T-helper 2 cell (primary cell): ENCODE measurements at places on chromosomes 1 and 21.
A peak's percentile ranks its signal among the peaks of the same experiment; 100 is the strongest.

- DNase-seq: no peak
These were observed 38.8 kb upstream of the STMN1 start for GRCh38 chr1:25944986-25945385.

- no peak for DNase-seq
These were observed 27.8 kb upstream of the SUMO3 start for GRCh38 chr21:44845418-44846223.

DNA sequence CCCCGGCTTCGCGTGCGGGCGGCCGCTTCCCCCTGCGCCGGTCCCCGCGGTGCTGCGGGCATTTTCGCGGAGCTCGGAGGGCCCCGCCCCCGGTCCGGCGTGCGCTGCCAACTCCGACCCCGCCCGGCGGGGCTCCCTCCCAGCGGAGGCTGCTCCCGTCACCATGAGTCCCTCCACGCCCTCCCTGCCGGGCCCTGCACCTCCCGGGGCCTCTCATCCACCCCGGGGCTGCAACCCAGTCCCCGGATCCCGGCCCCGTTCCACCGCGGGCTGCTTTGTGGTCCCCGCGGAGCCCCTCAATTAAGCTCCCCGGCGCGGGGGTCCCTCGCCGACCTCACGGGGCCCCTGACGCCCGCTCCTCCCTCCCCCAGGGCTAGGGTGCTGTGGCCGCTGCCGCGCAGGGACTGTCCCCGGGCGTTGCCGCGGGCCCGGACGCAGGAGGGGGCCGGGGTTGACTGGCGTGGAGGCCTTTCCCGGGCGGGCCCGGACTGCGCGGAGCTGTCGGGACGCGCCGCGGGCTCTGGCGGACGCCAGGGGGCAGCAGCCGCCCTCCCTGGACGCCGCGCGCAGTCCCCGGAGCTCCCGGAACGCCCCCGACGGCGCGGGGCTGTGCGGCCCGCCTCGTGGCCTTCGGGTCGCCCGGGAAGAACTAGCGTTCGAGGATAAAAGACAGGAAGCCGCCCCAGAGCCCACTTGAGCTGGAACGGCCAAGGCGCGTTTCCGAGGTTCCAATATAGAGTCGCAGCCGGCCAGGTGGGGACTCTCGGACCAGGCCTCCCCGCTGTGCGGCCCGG is 159.2 kb downstream of the RUNX1 start:
- peak; percentile 53 for DNase-seq

GRCh38 chr1:161849518-161849917 is 83.4 kb downstream of the ATF6 start:
- no peak for DNase-seq

GRCh38 chr1:106975944-106976343 is 80.5 kb upstream of the PRMT6 start:
- no peak for DNase-seq

DNA sequence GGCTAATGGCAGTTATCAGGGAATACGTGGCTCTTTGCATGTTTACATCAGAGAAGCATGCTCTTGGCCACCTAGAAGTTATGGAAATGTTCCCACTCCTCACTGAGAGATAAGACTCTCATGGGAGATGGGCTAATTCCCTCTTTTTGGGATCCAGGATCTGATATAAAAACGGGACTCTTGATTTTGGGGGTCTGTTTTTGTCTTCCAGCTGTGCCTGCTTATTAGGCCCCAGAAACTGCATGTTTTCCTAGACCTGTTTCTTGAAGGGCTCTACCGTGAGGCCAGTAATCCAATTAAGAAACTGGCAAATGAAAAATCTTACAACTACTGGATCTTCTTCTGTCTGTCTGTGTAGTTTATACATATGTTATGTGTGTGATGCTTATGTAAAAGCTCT is 47.0 kb upstream of the PTCH2 start:
- DNase-seq: no peak

DNA sequence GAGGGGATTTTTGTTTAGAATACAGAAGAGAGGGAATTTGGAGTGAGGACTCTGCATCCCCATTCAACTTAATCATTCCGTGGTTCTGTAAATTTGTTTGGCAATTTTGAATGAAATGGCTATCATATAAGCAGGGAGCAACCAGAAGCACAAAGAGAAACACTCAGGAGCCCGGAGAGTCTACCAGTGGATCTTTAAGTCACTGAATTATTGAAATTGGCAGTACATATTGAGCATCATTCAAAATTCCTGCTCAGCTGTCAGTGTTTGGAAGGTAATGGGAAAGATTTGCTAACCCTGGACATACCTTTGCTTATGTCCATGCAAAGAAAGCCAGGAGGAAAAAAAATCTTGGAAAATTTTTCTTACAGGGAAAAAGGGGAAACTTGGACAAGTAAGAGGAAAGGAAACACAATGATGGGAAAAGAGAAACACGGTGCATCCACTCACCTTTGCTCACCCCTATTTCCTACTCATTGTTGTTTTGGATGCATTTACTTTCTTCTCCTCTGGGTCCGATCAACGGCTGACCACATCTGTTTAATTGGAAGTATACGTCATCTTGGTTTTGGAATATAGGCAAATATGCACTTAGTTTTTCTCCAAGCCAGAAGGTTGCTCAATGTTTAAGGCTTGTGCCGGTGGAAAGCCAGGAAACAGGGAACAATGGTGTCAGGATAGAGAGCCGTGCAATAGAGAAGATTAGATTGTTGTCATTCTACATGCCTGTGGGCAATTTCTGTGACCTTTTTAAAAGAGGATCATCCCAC is 243.0 kb upstream of the LYPLAL1 start:
- DNase-seq: no peak

DNA sequence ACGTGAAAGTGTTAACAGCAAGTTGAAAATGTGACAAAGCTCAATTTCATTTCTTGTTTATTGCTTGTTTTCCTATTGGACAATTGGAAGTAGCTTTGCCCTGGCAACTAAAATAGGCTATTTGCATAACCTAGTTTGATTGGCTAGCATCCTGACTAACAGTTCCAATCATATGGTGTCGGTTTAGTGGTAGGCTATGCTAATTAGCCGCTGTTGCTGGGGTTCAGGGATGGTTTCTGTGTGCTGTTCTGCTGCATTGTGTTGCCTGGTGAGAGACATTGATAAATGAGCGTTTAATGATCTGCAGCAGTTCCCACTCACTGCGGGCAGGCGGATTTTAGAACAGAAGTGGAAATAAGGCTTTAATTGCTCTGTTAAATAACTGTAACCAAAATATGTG is 68.5 kb downstream of the DYRK1A start:
- peak; percentile 66 for DNase-seq

DNA sequence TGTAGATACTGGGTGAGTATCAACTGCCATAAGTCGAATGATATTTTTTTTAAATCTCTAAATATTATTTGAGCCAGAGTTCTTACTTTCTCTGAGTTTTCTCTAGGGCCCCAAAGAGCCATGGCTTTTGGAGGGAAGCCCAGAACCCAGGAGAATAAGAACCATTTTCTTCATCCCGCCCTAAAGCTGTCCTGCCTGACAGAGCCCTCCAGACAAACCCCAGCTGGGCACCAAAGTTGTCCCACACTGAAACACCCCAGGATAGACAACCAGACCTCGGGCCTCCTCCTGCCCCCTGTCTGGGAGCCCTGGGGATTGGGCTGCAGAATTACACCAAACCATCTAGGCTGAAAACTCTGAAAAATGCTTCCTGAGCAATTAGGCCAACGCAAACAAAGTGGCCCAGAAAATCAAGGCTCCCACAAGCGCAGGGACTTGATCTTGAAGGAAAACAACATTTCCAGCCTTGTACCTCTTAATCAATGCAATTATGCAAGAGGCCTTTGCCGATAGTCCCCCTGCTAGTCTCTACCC is 113.1 kb downstream of the RRAGC start:
- DNase-seq: no peak

DNA sequence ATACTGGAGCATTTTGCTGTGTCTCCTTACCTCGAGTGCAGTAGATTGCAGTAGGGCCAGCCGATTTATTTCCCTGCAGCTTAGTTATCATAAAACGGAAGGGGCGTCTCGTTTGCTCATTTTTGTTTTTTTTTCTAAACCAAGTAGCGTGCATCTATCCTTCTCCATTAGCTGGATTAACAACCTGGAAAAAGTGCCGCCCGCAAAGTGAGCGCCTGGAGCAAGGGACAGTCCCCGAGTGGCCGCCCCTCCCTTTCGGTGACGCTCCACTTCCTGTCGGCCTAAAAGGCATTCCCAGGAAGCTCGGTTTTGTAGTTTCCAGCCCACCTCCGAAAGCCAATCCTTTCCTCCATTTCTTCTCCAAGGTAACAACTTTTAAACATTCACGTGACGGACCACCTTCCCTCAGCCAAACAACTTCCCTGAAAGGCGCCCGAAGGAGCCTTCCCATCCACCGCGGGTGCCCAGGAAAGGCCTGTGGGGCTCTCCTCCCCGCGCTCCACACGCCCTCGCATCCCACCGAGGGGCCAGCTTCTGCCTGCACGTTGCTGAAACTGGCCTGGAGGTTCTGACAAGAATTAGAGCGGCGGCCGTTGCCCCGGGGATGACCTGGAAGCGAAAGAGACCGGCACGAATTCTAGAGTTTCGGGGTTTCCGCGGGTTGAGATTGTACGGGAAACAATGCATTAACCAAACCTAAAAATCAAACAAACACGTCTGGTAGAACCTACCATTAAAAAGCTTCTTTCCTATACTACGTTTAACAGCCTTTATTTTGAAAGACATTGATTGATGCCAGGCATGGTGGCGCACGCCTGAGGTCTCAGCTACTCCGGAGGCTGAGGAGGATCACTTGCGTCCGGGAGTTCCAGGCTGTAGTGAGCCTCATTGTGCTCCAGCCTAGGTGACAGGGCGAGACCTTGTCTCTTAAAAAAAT is at the start of gene EXTL2:
EXTL2 (minus strand) TSS at position 240 of the 937 bp plus-strand sequence. CDS start 6,085 bp downstream, outside the sequence.
- peak; percentile 27 for DNase-seq

DNA sequence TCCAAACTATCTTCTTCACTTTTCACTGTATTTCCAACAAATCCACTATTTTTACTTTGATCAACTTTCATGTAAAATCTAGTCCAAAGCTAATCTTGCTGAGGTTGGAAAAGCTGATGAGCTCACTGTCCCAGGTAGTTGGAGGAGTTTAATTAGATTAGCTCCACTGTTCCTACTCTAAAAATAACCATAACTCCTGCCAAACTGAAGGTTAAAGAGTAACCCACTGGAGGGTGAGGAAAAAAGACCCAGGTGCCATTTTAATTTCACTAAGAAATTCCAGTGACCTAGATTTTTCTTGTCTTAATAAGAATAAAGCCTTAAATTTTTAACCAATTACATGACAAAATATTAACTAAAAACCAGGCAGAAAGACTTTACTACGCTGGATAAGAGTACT is 15.3 kb downstream of the DCAF8 start:
- no peak for DNase-seq

DNA sequence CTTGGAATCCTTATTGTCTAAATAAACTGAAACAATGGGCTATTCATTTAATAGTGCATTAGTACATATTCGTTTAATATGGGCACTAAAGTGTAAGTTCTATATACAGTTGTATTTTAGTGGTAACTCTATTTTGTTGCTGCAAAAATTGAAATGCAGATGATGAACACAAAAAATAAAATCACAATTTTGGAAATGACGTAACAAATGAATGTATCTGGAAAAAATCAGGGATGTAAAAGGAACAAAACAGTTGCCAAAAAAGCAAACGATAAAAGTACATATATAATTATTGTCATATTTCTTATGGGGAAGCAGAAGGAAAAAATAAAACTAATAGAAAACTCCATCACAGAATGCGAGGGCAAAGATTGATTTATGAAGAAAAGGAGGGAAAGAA is 254.9 kb downstream of the RYR2 start:
- DNase-seq: no peak
